ENCODE measurements at places on chromosomes 3 and 15.

DNA sequence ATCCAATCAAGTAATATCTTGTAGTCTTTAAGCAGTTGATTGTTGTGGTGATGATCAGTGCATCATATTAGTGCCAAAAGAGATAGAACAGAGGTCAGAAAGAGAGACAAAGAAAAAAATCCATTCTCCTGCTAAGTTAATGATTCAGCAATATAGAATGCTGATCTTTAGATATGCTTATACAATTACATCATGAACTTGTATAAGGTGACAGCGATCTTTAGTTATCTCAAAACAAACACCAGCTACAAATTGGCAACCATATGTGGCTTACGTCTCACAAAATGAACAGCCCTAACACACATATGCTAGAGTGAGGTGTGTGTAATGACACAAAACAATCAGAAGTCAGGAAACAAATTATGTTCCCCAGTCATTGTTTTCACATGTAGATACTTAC lies 12.5 kb downstream of the LSAMP start:
- DNase-seq = no peak

DNA sequence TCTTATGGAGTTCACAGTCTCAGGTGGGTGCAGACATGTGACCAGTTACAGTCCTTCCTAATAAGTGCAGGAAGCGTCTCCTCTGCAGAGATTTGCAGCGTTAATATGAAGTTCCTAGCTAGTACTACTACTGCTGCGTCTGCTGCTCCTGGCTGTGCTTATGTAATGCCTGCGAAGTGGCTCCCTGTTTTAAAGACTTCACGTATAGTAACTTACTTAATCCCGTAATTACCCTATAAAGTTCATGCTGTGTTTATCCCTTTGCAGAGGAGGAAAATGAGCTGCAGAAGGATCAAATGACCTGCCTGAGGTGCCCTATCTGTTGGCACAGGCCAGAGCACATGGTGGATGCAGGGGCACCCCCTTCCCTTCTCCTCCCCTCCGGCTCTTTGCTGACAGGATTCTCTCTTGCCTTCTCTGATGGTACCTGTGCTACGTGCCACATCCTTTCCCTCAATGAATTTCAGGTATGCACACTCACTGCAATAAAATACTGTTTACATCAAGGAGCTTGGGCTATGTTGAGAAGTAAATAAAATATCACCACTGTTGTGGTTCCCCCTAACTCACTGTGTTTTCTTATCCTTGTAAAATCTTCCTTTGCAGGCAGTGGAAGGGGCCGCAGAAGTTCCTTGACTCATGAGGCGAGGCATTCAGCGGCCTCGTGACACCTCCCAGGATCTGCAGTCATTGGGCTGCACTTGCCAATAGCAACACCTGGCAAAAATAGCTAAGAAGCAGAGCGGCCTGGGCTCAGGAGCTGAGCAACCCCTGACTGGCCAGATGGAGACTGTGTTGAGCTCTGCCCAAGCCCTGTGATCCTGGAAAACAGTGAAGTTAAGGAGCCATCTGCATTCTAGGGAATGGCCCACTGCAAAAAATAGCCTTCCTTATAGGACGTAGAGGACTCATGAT lies 188.9 kb upstream of the ATP10A start:
- DNase-seq = no peak

- no peak for DNase-seq
Measured at GRCh38 chr15:101113114-101114005, 138.5 kb downstream of the CHSY1 start.

GRCh38 chr3:37963016-37963415 lies 27.6 kb upstream of the VILL start:
- no peak for DNase-seq

DNA sequence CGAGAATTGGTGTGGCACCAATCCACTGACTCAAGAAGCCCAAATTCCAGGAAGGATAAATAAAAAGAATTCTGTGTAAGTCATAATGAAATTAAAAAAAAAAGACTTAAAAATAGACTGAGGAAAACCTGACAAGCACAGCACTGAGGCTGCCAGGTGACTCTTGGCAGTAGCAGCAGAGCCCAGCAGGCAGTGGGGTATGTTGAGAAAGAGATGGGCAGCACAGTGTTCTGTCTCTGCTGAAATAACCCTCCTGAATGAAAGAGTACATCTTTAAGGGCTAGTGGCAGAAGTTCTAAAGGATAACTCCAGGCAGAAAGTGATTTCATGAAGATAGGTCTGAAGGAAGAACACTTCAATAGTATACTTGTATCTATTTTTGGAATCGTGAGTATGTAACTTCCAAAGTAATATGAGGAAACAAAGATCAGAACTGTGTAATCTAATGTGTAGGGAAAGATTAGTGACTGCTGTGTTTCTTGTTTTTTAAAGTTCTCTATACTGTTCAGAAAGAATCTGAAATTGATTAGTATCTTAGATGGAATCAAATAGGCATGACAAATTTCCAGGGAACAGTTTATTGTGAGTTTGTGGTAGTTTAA lies 75.9 kb downstream of the RAB7A start:
- DNase-seq = no peak

GRCh38 chr15:101501703-101502373 lies 12.3 kb upstream of the PCSK6 start:
- DNase-seq = peak; percentile 54

- no peak for DNase-seq
Measured at GRCh38 chr3:71653414-71653807, 69.9 kb upstream of the FOXP1 start.

DNA sequence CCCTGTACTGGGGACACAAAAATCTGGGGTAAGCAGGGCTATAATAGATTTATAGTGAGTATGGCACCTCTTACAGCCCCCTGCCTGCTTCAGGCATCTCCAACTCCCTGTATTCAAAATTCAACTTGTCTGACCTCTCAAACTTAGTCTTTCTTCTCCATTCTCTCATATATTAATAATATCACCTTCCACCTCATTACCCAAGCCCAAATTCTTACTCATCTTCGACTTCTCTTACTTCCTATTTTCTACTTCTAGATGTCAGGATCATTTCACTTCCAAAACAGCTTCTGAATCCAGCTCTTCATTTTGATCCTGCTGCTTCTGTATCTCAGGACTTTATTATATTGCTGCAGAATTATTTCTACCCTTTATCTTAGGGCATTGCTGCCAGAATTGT lies 290.7 kb downstream of the CHST2 start:
- no peak for DNase-seq
